ENCODE measurements at places on chromosomes 3 and 15.

DNA sequence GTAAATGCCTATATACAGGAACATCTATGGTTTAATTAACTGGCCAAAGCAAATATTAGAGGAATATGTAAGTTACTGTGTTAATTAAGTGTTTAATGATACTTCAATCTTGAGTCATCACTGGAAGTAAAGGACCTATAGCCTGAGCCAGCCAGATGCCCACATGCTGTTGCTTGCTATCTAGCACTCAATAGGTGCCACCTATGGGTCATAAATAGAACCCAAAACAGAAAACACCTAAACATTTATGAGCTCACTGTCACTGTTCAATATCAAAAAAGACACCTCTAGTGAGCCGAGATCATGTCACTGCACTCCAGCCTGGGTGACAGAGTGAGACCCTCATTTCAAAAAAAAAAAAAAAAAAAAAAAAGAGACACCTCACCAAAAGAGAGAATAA is 48.4 kb upstream of the IP6K2 start:
- DNase-seq: no peak

DNA sequence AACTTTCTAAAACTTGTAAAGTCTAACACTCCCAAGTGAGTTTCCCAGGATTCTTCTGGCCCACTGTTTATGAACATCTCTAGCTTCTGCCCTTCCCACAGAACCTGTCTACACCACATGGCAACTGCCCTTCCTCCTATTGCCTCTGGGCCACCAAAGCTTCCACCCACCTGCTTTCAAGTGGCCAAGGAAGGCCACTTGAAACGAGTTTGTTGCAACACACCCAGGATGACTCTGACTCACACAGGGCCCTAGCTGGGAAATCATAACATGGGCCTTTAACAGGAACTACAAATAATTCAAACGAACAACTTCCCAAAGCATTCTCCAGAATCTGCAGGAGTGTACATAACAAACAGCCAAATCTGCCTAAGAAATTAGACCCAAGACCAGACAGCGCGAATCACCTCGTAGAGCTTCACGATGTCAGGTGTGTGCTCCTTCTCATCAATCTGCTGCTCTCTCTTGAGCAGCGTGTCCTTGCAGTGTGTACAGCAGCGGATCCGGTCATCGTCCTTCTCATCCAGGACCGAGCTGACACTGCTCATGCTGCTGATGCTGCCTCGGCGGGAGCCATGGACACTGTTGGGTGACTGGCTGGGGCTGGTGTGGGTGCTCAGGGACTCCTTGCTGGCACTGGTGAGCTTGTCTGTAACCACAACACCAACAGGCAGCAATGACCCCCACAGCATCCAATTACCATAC is 16.8 kb downstream of the RBSN start:
- DNase-seq: no peak

DNA sequence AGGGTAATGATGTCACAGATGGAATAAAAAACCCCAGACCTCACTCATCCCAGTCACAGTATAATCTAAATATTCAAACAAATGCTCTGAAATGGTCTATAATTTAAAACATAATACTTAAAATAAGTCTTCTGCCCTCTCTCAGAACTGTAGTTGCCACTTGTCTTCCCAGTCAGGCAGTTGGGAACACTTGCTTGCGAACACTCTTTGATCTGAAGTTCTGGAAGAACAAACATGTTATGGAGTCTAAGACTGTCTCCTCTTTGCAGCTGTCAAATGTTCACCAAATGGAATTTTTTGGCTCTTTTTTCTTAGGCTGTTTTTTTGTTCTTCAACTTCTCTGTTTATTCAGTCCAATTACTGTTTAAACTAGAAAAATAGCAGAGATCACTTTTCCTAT is 711.1 kb upstream of the GOLIM4 start:
- DNase-seq: no peak

- DNase-seq: no peak
These were observed 220.6 kb upstream of the SGO1 start for GRCh38 chr3:20406611-20407011.

DNA sequence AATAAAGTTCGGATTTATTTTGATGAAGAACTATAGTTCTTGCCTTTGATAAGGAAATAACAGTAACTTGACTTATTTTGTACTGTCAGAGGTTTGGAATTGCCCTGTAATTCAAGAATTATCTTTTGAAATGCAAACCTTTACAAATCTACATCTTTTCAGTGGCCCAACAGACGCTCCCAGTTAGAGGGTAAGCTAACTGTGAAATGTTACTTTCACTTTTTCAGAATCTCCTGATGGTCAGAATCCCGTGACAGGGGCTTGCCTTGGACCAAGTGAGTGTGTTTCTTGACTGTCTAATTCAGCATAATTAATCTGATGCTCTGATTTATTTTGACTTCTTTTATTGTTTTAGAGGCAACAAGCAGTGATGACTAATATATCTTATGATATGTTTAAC is 262.5 kb downstream of the PLOD2 start:
- no peak for DNase-seq

- DNase-seq: no peak
These were observed 60.8 kb upstream of the ZBTB38 start for GRCh38 chr3:141307351-141308059.

All from psoas muscle (tissue), 8 donors.